Thyroid gland (tissue), 4 donors: ENCODE measurements at places on chromosomes 16 and 17. TPM values are rescaled to one million over a fixed set of nuclear protein-coding genes. Genes with fewer than 3 reads are reported as not detected.

DNA sequence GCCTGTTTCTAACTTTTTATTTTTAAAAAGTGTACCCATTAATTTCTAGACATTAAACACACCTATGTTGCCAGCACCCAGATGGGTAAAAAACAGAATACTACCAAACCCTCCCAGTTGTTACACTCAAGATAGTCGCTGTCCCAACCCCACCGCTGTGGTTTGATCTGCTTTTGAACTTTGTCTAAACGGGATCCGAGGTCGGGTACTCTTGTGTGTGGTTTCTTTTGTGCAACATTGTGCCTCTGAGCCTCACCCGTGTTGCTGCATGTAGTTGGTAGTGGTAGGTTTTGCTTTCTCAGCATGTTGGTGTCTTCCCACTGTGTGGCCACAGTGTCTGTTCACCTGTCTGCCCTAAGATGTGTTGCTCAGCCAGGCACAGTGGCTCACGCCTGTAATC is 4.3 kb downstream of the KLHL36 start:
- no peak overlapping the region for H3K4me3 ChIP-seq
- H3K36me3 ChIP-seq, result peaks cover 15% of the 10 kb centered on the region
- H3K27me3 ChIP-seq, result no peaks in the 10 kb centered on the region

DNA sequence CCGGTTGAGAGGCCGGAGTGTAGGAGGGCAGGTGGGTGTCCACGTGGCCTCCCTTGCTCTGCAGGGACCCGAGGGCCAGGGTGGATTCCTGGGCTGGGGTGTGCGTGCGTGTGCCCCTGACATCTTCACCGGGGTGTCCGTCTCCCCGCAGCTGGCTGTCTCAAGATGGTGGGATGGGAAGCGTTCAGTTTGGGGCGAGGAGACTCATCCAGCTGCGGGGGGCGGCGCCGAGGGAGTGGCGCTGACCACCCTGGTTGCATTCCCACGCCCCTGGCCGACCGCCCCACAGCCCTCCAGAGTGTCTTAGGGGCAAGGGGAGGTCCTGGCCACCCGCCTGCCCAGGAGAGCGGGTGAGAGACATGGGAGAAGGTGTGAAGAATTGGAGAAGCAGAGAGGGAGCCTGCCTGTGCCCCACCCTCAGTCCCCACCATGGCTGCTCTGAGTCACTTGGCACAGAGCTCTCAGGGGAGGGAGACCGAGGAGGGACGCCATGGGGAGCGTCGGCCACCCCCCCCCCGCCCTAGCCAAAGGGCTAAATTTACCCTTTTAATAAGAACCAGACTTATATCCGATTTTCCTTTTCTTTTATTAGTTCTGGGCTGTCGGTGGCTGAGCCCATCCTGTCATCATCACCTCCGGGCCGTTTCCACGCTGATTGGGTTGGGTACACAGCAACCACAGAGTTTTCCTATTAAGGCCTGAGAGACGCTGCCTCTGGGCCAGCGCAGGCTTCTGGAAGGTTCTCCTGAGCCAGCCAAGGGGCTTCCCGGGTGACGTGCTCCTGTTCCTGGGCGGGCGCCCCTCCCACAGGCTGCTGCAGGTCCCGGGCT is 22.0 kb downstream of the BAHCC1 start:
- H3K4me1 ChIP-seq, result peaks cover 29% of the 10 kb centered on the region
- H3K36me3 ChIP-seq, result no peaks in the 10 kb centered on the region

GRCh38 chr17:59746849-59747445 is 39.5 kb downstream of the VMP1 start:
- no peak for DNase-seq
- no peaks in the 10 kb centered on the region for H3K27me3 ChIP-seq
- no peaks in the 10 kb centered on the region for H3K4me1 ChIP-seq
- H3K4me3 ChIP-seq, result no peak overlapping the region

- no peak for DNase-seq
- H3K4me3 ChIP-seq, result no peak overlapping the region
- H3K4me1 ChIP-seq, result peaks cover 8% of the 10 kb centered on the region
These were observed 8.5 kb downstream of the SLC22A31 start for GRCh38 chr16:89191901-89192185.

GRCh38 chr17:8900626-8901585 is 33.4 kb upstream of the PIK3R6 start:
- H3K4me1 ChIP-seq, result no peaks in the 10 kb centered on the region
- H3K36me3 ChIP-seq, result no peaks in the 10 kb centered on the region
- no peak for DNase-seq
- H3K27me3 ChIP-seq, result no peaks in the 10 kb centered on the region
- no peak overlapping the region for H3K27ac ChIP-seq

DNA sequence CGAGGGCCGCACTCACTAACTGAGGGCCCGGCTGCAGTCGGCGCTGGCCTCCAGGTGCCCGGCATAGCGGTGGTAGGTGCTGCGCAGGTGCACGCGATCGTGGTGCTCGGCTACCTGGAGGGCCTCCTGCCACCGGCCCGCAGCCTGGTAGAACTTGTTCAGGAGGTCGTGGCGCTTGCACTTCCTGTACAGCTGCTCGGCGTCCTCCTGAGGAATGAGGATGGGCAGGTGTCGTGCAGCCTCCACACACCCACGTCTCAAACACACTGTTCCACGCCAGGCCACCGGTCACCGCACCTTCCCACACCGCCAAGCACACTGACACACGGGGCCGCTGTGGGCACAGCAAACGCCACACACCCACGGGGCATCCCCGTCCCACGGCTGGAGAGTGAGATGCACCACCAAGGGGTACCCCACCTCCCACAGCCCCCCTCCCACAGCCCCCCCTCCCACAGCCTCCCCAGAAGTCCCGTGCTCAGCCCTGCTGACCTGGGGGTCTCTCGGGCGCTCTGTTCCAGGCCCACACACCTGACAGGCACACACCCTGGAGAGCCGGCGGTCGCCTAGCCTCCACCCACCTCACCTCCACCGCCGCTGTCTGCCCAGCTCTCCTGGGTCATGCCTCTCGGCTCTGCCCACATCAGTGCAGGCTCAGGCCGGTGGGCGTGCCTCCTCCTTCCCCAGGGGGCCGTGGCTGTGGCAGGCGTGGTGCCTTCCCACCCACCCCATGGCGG is 7.4 kb upstream of the TMEM204 start:
- H3K36me3 ChIP-seq, result peaks cover 25% of the 10 kb centered on the region
- no peak for DNase-seq
- no peaks in the 10 kb centered on the region for H3K27me3 ChIP-seq
- no peaks in the 10 kb centered on the region for H3K4me1 ChIP-seq
- no peak overlapping the region for H3K4me3 ChIP-seq
- no peak overlapping the region for H3K27ac ChIP-seq

- H3K36me3 ChIP-seq, result no peaks in the 10 kb centered on the region
- H3K27ac ChIP-seq, result no peak overlapping the region
- DNase-seq, result no peak
- H3K27me3 ChIP-seq, result no peaks in the 10 kb centered on the region
- H3K4me3 ChIP-seq, result no peak overlapping the region
These were observed 18.8 kb downstream of the MPP2 start for GRCh38 chr17:43888548-43888947.

GRCh38 chr16:29767062-29767461 is 11.0 kb upstream of the ZG16 start:
- H3K27me3 ChIP-seq, result no peaks in the 10 kb centered on the region
- H3K36me3 ChIP-seq, result no peaks in the 10 kb centered on the region
- peaks cover 20% of the 10 kb centered on the region for H3K4me1 ChIP-seq
- DNase-seq, result no peak
- no peak overlapping the region for H3K4me3 ChIP-seq
- H3K27ac ChIP-seq, result no peak overlapping the region

GRCh38 chr17:76036497-76037261 is 9.6 kb upstream of the EVPL start:
- no peaks in the 10 kb centered on the region for H3K4me1 ChIP-seq
- H3K27me3 ChIP-seq, result no peaks in the 10 kb centered on the region
- H3K27ac ChIP-seq, result no peak overlapping the region
- peaks cover 35% of the 10 kb centered on the region for H3K36me3 ChIP-seq

- no peaks in the 10 kb centered on the region for H3K36me3 ChIP-seq
- H3K4me1 ChIP-seq, result peaks cover 37% of the 10 kb centered on the region
- H3K27me3 ChIP-seq, result peaks cover 10% of the 10 kb centered on the region
These were observed 2.6 kb downstream of the ABR start for GRCh38 chr17:1177016-1177700.

DNA sequence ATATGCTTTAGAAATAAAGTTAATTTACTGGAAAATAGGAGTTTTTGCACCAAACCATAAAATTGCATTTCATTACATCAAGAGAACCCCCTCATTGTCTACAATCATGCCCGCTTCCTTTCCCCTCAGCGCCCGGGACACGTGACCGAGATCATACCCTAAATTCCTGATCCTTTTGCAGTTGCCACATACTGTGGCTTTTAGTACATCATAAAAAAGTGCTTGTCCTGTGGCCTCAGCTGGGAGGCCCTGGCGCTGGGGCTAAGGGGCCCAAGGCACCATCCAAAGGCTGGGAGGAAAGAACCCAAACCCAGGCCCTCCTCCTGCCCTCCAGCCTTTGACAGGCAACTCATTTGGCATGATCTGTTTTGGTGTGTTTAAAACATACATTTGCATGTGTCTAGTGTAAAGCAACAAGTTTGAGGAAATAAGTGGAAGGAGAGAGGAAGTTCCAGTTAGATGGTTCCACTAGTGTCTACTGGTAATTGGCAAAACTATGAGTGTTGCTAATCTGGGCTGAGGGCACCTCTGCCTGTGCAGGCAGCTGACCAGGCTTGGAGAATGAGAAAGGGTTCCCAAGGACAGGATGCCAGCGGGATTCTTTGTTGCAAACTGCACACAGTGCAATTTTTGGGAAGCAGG is 6.0 kb downstream of the CDK5R1 start:
- no peaks in the 10 kb centered on the region for H3K4me1 ChIP-seq
- no peak for DNase-seq
- no peaks in the 10 kb centered on the region for H3K27me3 ChIP-seq
- H3K36me3 ChIP-seq, result no peaks in the 10 kb centered on the region

DNA sequence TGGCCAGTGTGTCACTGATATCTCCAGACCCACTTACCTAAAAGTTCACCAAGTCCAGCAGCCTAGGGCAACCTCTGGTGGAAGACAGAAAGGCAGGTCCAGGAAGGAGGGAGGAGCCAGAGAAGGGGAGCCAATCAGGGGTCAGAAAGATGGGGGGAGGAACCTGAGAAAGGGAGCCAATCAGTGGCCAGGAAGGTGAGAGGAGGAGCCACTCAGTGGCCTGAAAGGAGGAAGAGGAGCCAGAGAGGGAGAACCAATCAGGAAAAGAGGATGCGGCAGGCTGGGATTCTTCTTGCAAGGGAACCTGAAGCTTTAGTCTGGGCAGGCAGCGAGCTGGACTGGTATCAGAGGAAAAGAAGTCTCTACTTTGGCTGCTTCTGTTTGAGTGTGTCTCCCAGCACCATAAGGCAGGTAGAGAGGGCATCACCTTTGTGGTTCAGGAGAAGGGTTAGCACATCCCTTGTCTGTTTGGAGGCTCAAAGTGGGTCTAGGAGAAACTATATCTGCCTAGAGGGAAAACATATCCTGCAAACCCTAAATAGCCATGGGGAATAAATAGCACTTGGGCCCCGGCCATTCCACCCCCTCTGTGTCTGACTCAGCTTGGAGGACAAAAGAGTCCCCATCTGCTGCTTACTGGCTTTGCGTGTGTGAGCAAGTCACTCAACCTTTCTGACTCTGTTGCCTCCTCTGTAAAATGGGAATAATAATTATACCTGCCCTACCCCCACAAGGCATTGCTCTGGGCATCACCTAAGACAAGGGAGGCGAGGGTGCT is 43.4 kb upstream of the CRHR1 start:
- H3K36me3 ChIP-seq, result no peaks in the 10 kb centered on the region
- DNase-seq, result peak; percentile 36
- H3K4me1 ChIP-seq, result peaks cover 20% of the 10 kb centered on the region
- H3K27me3 ChIP-seq, result no peaks in the 10 kb centered on the region

GRCh38 chr17:81884968-81885367 is 6.4 kb downstream of the ALYREF start:
- no peak for DNase-seq
- H3K36me3 ChIP-seq, result peaks cover 23% of the 10 kb centered on the region
- no peak overlapping the region for H3K4me3 ChIP-seq
- no peaks in the 10 kb centered on the region for H3K4me1 ChIP-seq
- no peak overlapping the region for H3K27ac ChIP-seq

GRCh38 chr16:31179219-31179746 is 656 bp upstream of the FUS start:
- no peak for DNase-seq
- peaks cover 26% of the 10 kb centered on the region for H3K4me1 ChIP-seq
- H3K27ac ChIP-seq, result peak overlapping the region; percentile 98
- H3K36me3 ChIP-seq, result peaks cover 21% of the 10 kb centered on the region

DNA sequence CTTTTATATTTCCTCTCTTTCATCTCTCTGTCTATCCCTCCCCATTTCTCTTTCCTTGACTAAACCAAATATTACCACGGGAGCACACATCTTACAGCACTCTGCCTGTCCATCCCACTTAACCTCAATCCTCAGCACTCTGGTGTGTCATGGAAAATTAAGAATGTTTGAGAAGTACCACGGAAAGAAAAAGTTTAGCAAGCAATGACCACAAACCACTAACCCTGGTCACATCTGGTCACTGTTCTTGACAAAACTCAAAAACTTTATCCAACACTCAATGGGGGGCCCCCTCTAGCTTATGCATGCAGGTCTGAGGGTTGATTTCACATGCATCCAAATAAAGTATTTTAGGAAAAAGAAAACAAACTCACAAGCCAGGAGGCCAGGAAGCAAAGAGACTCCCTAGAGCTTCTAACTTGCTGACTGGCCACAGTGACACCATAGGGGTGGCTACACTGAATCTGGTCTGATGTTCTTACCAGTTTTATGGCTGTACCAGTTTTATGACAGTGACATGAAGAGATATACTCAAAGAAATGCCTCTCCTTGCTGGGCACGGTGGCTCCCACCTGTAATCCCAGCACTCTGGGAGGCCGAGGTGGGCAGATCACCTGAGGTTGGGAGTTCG is 229.2 kb downstream of the STX8 start:
- H3K4me1 ChIP-seq, result no peaks in the 10 kb centered on the region
- no peaks in the 10 kb centered on the region for H3K36me3 ChIP-seq
- H3K4me3 ChIP-seq, result no peak overlapping the region

DNA sequence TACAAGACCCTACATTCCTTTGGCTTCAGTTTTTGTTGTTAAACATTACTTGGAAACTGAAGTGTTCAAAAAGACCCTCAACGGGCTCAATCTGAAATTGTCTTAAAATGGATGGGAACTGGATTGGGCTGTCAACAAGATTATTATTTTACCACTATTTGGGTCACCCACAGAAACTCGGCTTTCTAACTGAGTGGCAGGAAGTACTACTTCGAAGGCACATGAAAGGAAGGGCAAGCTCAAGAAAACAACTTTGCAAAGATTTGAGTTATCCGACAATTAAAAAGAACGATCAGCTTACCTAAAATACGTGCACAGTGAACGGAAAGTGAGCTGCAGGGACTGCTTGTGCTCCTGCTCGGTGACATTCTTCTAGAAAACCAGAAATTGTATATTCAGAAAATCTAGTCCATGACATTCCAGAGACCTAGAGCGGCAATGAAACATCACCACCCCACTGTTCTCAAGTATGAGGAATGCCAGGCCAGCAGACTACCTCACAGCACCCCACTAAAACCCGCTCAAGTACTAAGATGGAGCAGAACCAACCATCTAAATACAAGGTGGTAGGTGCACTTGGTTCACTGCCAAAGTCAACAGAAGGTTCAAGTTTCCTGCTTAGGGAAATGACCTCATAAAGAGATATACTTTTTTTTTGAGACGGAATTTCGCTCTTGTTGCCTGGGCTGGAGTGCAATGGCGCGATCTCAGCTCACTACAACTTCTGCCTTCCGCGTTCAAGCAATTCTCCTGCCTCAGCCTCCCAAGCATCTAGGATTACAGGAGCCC is 60.5 kb downstream of the ZZEF1 start:
- no peak overlapping the region for H3K27ac ChIP-seq
- no peak for DNase-seq
- no peaks in the 10 kb centered on the region for H3K4me1 ChIP-seq
- H3K4me3 ChIP-seq, result no peak overlapping the region

The TAT gene
- total RNA-seq, result not detected

The ST6GALNAC1 gene
- 0.56 TPM for total RNA-seq

The MT1G gene
- total RNA-seq, result 724 TPM

The IRX5 gene
- total RNA-seq, result not detected

The FNDC8 gene
- not detected for total RNA-seq

The CRYBA1 gene
- total RNA-seq, result not detected
